Activated CD4-positive, CD25-positive, alpha-beta regulatory T cell treated with anti-CD3 and anti-CD28 coated beads, Interleukin-2, amount 50 U/mL, for 16 hours (primary cell): ENCODE measurements at places on chromosomes 2 and 18.

DNA sequence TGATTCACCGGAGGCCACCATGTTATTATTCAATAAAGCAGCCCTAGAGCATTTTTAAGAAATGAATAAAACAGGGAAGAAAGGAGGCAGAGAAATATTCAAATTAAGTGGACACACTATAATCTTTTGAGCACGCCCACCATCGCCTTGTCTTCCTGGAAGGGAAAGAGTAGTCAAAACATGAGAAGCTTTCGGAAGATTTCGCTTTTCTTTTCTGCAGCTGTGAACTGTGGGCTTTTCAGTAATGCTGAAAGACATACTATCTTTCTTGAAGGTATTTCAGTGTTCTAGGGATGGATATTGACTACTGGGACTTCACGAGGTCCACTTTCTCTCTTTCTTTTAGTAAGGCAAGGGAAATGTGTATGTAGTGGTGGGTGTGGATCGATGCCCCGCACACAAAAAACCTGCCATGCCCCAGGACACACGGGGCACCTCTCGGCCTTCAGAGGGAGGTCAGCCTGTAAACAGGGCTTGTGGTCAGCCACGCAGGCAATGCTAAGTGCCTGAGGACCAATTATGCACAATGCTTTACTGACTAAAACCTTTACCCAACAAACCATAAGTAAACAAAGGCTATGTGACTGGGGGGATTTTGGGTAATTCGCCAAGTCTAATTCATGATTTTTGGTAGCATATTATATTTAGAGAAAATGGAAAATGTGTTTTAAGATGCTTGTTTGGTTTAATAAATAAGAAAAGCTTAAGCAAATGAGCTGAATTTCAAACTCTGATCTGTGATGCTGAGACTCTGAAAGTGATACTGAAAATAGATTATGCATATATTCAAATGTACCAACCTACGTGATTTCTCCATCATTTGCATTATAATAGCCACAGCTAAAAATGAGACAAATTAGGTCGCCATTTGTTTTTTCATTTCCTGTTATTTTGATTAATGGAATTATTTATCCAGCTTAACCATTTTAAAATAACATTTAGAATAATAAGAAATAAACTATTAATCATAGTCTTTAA lies 130.5 kb downstream of the ZNF516 start:
- no peak for DNase-seq

- no peak for DNase-seq
These were observed 131.5 kb downstream of the DNAH7 start for GRCh38 chr2:195937176-195937575.

- DNase-seq, result no peak
These were observed 138.9 kb downstream of the HDAC4 start for GRCh38 chr2:239261796-239262483.

DNA sequence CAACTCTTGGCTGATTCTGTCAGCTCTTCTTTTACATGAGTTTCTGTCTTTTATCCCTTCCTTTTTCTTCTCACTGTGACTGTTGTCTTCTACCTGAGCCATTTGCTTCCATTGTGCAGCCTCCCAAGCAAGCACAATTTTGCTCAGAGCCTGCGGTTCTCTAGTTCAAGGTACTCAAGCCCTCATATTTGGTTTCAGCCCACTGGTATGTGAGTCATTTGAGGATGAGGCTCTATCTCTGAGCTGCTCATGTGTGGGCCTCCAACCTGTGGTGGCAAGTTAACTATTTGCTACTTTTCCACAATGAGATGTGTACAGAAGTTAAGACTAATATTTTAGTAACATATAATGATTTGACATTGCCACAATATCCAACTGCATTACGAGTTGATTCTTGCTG lies 183.0 kb downstream of the PHLPP1 start:
- DNase-seq, result no peak

GRCh38 chr2:25499157-25499556 lies 157.4 kb upstream of the DNMT3A start:
- DNase-seq, result no peak

DNA sequence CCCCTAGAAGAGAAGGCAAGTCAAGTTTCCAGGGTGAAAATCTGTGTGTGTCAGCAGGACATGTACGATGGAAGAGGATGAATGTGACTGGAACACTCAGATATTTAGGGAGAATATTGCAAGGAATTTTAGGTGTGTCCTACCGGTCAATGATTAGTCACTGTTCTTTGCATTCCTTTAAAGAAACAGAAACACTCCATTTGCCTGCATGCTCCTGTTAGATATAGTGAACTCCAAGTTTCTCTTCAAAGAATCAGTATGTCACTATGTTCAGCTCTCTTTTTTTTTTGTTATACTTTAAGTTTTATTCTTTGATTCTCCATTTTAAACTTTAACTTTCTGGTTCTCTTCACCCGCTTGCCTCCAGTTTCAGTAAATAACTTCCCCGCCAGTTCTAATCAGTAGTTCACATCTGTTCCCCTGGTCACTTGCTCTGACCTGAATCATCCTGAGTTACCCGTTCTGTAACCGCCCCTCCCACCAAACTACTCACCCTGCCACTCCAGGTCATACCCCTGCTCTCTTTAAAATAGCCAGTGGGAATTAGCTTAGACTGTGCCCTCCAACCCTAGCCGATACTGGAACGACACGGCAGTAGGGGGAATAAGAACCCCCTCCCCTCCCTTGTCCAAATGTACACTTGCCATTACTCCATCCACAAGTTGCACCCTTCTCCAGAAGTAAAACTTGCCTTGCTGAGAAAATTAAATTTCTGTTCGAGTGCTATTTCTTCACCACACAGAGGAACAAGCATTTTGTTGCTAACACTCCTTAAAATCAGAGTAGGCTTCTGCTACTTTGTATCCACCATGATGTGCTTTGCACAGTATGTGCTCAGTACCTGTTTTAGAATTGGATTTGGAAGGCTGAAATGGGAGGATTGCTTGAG lies 268.4 kb downstream of the METTL4 start:
- DNase-seq, result no peak

DNA sequence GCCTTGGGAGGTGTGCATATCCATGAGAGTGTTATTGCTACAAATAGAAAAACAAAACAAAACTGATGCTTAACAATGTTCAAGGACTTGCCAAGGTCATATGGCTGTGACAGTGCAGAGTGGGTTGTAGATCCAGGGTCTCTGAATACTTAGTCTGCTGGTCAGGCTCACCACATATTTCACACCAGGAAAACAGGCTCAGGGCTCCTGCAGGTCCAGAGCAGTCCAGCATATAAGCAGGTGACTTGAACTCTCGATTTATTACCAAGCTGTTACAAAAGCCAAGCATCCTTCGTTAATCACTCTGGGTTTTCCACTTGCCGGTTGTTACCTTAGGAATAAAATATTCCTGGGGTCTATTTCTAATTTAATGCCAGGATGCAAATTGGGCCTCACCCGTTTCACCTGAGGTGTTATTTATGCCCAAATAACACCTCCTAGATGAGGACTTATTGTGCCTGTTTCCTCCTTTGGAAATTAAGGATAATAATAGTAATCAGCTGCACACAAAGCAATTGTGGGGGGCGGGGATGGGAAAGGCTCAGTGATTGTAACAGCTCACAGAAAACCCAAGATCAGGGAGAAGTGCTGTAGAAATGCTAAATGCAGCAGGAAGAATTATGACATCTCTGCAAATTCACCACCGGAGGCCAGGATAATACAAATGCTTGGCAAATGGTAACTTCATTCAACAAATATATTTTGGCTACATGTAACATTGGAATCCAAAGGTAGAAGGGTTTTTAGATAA lies 72.9 kb downstream of the TMEM182 start:
- DNase-seq, result no peak

DNA sequence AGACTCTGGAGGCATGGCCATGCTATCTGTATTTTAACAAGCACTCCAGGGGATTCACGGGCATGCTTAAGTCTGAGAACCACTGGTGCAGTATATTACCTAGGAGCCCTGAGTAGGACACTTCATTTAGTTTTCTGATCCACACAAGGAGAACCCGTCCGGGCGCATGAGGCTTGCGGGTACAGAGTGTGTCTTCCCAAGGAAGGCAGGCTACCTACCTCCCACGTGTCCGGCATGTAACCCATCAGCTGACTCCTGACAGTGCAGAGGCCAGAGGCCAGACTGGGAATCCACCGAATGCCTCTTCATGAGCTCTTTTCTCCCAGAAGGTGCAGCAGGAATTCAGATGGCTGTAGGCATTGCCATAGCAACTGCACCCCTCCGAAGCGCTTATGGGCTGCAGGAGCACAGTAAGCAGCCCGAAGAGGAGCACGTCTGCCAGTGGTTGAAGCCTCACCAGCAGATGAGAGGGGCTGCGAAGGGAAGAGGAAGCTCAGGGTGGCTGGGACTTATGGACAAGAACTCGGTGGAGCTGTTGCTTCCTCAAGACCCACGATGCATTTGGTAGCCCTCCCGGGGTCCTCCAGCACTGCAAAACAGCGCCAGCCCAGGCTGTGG lies 33.8 kb upstream of the DNMT3A start:
- DNase-seq, result no peak

DNA sequence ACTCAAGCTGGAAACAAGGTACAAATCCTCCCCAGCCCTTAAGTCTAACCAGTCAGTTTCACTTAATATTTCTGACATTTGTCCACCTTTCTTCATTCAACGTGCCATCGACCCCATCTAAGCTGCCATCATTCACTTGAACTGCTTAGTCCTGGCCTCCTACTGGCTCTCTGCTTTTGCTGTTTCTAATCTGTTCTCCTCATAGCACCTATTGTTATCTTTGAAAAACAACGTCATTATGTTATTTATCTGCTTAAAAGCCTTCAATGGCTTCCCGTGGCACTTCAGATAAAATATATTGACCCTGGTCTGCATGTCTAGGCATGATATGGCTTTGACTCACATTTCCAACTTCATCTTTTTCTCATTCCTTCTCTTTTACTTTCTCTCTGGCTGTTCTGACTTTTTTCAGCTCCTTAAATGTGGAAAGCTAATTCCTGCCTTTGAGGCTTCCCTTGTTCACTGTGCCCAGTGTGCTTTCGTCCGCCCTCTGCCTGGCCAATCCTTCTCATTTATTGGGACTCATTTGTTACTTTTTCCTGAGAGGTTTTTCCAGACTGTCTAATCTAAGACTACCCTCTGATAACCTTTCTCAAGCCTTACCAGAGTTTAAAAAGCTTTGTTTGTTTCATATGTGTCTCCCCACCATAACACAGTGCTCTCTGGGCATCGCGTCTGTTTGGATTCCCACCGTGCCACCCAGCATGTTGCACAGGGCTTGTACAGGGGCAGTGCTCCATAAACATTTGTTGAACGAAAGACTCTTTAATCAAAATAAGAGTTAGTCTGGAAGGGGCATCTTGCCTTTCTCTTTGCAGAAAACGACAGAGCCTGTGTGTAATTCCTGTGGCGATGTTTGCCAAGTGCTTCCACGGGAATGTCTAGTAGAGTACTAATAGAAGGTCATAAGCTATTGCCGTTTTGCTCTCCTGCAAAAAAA lies 183.9 kb downstream of the FMNL2 start:
- no peak for DNase-seq

- no peak for DNase-seq
These were observed 97.4 kb downstream of the MEP1B start for GRCh38 chr18:32287249-32287648.

- no peak for DNase-seq
These were observed 133.5 kb downstream of the SPTBN1 start for GRCh38 chr2:54589340-54590215.

GRCh38 chr2:12675352-12675795 lies 41.4 kb upstream of the TRIB2 start:
- no peak for DNase-seq

GRCh38 chr2:5392658-5393057 lies 299.5 kb upstream of the SOX11 start:
- no peak for DNase-seq

- no peak for DNase-seq
These were observed 55.6 kb downstream of the ANKRD44 start for GRCh38 chr2:197254776-197255530.

DNA sequence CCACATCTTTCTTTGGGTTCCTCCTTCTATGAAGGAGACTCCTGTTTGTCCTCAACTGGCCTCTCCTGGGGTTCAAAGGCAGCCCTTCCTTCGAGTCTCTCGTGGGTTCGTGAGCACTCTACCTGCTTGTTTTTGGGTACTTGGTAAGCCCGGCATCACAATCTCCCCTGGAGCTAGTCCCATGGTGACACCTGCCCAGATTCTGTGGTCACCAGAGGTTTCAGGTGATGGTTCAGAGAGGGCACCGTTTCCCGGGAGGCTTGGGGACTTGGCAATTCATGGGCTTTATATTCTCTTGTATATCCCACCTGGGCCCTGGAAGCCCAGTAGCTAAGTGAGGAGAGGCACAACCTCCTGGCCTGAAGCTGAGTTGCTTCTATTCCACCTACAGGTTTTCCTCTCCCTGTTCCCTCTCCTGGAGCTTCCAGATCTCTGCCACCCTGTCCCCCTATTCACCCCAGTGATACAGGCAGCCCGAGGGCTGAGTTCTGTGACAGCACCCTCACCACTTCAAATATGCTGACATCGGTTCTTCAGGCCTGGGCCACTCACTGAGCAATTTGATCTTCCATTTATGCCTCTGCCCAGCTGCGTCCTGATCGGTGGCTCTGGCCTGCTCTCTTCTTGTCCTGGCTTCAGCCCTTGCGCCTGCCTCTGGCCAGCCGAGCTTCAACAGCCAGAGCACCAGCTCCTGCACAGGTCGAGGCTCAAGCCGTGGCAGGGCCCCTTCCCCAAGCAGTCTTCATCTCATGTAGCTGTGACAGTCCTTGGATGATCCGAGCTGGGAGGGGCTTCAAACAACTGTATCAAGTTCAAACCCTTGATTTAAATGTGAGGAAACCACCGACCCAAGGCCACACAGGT lies 91.5 kb downstream of the MSH2 start:
- DNase-seq, result no peak
